ENCODE measurements at places on chromosomes 3 and 15.

GRCh38 chr3:98199020-98199419 lies 32.5 kb downstream of the OR5H15 start:
- DNase-seq: no peak

- DNase-seq: no peak
These were observed 1.5 kb downstream of the FAH start for GRCh38 chr15:80154336-80154735.

GRCh38 chr3:110944782-110945181 lies 126.8 kb upstream of the NECTIN3 start:
- no peak for DNase-seq

DNA sequence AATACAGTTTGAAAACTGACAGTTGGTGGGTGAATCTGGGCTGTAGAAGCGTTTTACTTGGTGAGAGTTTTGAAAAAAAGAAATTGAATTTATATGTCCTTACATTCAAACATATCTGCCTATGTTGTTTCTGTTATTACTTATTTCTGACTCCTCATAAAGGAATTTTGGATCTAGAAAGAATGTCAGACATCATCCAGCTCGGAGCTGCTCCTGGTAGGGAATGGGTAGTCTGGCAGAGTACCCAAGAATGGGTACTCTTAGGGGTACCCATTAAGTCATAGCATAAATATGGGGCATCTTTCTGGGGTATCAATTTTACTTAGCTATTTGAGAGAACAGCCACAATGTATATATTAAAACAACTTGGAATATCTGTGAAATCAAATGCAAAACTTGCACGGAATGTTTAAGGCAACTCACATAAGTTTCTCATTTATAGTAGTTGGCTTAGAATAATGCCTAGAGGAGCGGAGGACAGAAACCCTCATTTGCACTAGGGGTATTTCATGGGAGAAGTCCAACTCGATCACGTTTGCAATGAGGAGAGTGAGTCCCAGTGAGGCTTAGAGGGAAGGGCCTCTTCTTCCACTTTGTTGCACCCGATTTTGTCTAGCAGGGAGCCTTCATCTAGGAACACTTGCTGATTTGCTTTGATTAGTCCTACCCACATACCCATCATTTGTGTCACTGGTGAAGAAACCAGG lies 2.4 kb upstream of the LARP6 start:
- DNase-seq: no peak

DNA sequence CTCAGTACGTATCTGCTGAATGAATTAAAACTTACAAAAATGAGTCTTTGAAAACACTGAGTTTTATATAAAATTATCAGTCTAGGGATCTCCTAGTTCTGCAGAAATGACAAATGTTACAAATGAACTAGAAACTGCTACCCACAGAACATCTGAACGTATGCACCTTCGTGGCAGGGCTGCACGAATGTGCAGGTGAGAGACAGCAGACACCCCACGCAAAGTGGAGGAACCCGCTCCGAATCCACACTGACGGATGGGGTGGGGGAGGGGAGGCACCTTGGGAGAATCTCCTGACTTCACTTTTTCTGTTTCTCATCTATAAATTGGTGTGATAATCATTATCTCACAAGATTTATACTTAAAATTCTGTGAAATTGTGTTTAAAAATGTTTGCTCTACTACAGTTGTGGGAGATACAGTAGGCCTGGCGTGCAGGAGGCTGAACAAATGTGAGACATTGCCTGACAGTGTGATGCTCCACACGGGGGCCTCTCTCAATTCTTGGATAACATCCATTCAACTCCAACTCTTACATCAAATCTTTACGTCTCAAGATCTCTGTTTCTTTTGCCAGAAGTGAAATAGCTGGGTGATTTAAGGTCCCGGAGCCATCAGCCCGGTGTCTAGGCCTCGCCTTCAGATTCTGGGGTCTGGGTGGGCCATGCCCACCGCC lies 86.9 kb downstream of the ATP10A start:
- DNase-seq: no peak
